Right atrium auricular region (tissue), 2 donors: ENCODE measurements at places on chromosomes 6 and 20. TPM values are rescaled to one million over a fixed set of nuclear protein-coding genes. Genes with fewer than 3 reads are reported as not detected.

DNA sequence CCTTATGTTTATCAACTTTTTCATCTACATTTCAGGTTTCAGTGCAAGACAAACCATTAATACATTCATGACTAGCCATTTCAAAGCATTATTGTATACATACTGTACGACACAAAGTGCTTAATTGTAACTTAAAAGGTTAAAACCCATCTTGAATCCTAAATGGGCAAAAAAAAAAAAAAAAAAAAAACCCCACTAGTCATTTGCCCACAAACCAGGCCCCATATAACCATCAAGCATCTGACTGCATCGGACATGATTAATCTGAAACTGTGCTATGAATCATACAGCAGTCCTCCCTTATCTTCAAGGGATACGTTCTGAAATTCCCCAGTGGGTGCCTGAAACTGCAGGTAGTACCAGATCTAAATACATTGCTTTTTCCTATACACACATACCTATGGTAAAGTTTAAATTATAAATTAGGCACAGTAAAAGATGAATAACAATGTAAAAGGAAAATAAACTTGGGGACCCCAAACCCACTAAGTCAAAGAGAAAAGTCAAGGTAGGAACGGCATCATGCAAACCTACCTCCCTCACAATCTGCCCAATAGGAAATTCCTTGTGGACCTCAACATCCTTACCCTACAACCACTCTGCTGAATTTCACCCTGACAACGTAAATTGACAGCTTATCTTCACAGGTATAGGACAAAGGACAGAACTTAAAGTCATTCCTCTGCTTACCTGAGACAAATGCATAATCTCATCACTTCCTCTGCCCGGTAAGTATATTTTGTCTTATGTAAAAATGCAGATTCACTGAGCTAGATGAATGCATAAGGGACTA, 14.3 kb downstream of the B4GALT5 start:
- no peak for DNase-seq

GRCh38 chr6:39184906-39185580, 44.2 kb downstream of the KCNK5 start:
- DNase-seq, result no peak

- no peak for DNase-seq
Measured at GRCh38 chr20:22312744-22313346, 271.5 kb downstream of the FOXA2 start.

- DNase-seq, result no peak
Measured at GRCh38 chr20:32737371-32738223, 5.7 kb downstream of the COMMD7 start.

- DNase-seq, result no peak
Measured at GRCh38 chr6:17169291-17169690, 67.4 kb downstream of the STMND1 start.

DNA sequence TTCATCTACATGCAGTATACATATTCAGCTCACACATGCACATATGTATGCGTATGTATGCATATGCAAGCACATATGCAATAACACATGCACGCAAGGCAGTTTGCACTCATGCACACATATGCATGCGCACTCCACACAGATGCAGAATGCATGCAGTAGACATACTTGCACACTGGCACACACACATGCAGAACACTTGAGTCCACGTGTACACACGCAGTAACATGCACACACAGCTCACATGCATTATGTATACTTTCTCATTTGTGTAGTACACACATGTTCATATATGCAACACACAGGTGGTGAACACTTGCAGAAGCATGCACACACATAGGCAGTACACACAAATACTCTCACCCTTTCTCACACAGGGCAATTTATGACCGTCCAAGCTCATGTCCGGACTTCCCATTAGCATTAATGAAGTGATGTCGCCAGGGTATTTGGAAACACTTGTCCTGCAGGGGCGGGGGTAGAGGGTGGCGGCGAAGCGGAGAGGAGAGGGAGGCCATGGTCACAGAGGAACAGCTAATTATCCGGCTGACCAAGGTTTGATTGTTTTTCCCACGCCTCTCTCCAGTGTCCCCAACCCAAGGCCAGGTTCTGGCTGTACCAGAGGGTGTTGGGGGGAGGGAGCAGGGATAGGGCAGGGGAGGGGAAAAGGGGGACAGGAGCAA, 91.3 kb downstream of the VEGFA start:
- DNase-seq, result no peak

GRCh38 chr6:56419191-56419590, 171.8 kb upstream of the COL21A1 start:
- no peak for DNase-seq

DNA sequence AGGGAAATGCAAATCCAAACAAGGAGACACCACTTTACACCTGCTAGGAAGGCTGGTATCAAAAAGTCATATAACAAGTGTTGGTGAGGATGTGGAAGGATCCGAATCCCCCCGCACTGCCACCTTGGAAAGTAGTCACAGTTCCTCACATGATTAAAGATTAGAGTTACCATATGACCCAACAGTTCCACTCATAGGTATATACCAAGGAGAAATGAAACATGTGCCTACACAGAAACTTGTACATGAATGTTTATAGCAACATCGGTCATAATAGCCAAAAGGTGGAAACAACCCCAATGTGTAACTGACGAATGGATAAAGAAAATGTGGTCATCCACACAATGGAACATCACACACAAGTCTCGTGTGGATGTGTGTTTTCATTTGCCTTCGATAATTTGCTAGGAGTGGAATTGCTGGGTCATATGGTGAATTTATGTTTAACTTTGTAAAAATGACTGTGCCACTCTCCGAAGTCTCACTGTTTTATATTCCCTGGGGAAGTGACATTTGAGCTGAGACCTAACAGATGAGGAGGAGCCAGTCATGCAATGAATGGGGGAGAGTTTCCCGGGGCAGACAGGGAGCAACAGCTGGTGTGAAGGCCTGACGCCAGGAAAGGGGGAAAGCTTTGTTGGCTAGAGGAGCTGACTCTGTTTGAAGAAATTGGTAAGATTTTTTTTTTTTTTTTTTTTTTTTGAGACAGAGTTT, 125.9 kb upstream of the MLN start:
- no peak for DNase-seq

- no peak for DNase-seq
Measured at GRCh38 chr6:397604-398003, 6.1 kb downstream of the IRF4 start.

DNA sequence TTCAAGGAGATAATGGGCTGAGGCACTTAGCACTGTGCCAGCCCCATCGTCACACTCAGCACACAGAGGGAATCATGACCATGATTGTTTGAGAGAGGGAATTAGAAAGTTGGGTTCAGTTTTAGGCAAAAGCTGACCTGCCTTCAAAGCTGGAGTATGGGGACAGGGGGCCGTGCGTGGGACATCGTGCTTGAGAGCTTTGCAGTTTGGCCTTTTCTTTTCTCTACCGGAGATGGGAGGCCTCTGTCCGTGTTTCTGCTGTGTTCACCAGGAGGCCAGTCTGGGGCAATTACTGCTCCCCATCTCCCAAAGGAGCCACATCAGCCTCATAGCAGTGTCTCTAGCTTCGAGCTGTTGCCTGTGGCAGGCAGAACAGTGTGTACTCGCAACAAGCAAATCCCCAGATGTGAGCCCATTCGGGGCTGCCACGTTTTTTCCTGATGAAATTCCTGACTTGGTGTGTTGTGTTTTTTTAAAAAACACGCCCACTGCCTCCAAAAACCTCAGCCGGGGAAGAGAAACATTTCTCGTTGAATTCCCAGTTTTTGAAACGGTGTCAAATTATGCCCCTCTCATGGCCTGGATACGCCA, 20.2 kb downstream of the EYA2 start:
- peak; percentile 72 for DNase-seq

DNA sequence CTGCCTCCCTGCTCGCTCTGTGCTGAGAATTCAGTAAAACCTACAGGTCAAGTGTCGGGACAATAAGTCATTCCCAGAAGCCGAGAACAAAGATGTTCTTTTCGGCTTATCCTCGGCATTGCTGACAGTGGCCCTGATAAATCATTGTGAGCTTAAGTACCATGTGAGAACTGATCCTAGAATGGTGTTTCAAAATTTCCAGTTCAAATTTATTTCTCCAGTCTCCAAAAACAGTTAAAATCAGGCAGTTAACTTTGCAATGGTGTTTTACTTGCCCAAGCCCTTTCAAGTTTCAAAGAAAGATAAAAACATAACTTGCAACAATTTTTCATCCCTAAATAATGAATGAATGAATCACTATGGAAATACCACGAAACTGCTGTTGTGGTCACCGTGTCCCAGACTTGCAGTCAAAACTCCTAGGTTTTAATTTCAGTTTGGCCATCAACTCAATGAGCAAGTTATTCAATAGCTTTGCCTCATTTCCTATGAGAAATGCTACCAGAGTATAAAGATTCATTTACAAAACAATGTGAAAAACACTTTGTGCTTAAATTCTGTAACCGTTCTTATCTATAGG, 4.3 kb downstream of the ATP5F1E start:
- DNase-seq, result no peak

- DNase-seq, result no peak
Measured at GRCh38 chr20:36407199-36407733, 101.1 kb downstream of the DLGAP4 start.

DNA sequence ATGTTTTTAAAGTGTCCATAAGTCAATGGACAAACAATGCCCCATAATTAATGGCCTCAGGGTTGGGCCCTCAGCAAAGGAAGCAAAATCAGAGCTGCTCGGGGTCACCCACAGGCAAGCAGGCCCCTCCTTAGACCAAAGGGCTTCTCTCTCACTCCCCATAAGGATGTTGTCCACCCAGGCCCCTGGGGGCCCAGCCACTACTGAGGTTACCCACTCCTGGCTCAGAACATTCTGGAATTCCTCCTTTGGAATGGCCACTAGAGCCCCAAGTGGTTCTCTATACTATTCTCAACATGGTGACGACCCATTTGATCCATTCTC, 50.9 kb downstream of the BANF2 start:
- no peak for DNase-seq

- DNase-seq, result no peak
Measured at GRCh38 chr6:113626475-113626874, 230.7 kb upstream of the MARCKS start.

- DNase-seq, result no peak
Measured at GRCh38 chr6:144449218-144449617, 164.1 kb downstream of the UTRN start.

DNA sequence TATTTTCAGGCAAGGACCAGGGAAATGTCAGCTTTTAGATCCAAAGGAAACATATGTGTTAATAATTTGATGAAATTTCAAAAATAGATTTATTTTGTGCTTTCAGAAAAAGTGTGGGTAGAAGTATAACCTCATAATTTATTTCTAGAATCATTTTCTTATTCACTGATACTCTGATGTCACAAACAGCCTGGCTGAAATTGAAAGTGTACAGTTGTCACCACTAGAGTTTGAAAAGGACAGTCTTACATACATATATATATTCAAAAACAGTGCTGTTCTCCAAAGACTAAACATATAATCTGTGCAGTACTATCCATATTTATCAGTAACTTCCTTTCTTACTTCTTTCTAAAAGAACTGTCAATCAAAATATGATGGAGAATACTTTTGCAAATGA, 254.4 kb upstream of the KCNQ5 start:
- no peak for DNase-seq

DNA sequence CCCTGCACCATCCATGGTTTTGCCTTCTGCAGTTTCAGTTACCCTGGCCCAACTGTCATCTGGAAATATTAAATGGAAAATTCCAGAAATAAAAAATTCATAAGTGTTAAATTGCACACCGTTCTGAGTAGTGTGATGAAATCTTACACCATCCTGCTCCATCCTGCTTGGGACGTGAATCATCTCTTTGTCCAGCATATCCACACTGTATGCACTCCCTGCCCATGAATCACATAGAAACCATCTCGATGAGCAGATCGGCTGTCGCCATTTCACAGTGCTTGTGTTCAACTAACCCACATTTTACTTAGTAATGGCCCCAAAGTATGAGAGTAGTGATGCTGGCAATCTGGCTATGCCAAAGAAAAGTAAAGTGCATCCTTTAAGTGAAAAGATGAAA, 105.9 kb upstream of the ID4 start:
- no peak for DNase-seq

- DNase-seq, result no peak
Measured at GRCh38 chr6:148166339-148166968, 176.2 kb upstream of the SASH1 start.

DNA sequence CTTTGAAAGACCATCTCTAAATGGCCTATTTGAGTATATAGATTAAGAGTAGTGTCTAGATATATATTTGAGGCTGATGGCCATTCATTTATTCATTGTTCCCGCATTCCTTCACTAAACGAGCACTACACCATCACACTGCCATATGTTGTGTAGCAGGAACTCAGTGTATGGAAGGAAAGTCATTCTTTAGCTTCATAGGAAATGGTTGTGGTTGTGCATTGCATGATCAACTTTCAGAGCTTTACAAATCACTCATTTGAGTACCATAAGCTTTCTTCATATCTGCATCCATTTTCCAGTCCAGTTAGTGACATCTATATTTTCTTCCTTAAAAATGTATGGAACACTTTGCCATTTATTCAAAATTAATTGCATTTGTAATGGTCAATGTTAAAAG, 97.9 kb downstream of the ARID1B start:
- no peak for DNase-seq

GRCh38 chr6:148648754-148649453, 97.9 kb upstream of the UST start:
- no peak for DNase-seq

DNA sequence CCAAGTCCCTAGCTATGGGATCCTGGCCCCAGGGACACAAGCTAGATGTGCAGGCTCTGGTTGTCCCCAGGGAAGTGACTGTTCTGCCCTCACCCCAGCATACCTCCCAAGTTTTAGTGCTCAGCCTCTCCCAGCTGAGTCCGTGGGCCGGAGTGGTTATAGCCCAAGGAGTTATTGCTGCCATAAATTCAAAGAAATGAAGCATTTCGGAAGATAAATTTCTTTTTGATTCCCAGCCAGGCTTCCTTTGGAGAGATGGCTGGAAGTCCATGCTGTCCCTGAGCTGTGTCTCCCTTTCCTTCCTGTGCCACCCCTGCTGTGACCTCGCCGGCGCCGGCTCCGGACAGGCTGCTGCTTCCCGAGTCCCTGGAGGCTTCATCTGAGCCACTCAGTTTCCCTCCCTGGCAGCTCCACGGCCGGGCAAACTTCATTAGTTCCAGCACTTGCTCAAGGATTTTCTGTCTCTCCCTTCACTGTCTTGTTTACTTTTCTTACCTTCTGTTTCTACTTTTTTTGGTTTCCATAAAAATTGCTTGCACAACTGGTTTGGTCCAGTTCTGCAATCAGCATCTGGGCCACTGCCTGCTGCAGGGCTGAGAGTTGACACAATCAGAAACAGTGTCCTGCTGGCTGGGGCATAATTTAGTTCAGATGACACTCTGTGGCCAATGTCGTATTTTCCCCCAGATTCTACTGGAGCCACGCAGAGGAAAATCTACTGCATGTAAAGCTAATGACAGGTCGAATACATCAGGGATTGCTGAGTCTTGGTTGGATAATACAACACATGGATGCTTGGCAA, 225.5 kb downstream of the SYNDIG1 start:
- DNase-seq, result peak; percentile 57

The MATN4 gene
- not detected for total RNA-seq

The NMBR gene
- total RNA-seq, result not detected

The TFAP2A gene
- not detected for total RNA-seq

The DDO gene
- 4.4 TPM for total RNA-seq

The TEAD3 gene
- total RNA-seq, result 19.3 TPM

The SPDEF gene
- total RNA-seq, result 0.22 TPM

The PRRT1 gene
- 1.1 TPM for total RNA-seq

The BPI gene
- total RNA-seq, result not detected

The SAMD3 gene
- total RNA-seq, result 0.67 TPM

The ADTRP gene
- total RNA-seq, result not detected

The EDN3 gene
- total RNA-seq, result not detected

The GMNN gene
- total RNA-seq, result 4.0 TPM

The C20orf202 gene
- total RNA-seq, result not detected

The CCHCR1 gene
- 9.1 TPM for total RNA-seq

The C20orf173 gene
- not detected for total RNA-seq

The TP53TG5 gene
- not detected for total RNA-seq

The UNC93A gene
- total RNA-seq, result not detected
